ENCODE measurements at places on chromosomes 5 and 9. TPM values are rescaled to one million over a fixed set of nuclear protein-coding genes. Genes with fewer than 3 reads are reported as not detected.

The SPATA31A7 gene
- not detected for polyA plus RNA-seq

The CCNO gene
- 0.05 TPM for polyA plus RNA-seq

The LCN15 gene
- polyA plus RNA-seq, result not detected

The BTNL3 gene
- not detected for polyA plus RNA-seq

The DBH gene
- polyA plus RNA-seq, result not detected

The SHOC1 gene
- not detected for polyA plus RNA-seq

The IL33 gene
- not detected for polyA plus RNA-seq
